Right lung (tissue), 10 donors: ENCODE measurements at places on chromosomes 7 and 10.

DNA sequence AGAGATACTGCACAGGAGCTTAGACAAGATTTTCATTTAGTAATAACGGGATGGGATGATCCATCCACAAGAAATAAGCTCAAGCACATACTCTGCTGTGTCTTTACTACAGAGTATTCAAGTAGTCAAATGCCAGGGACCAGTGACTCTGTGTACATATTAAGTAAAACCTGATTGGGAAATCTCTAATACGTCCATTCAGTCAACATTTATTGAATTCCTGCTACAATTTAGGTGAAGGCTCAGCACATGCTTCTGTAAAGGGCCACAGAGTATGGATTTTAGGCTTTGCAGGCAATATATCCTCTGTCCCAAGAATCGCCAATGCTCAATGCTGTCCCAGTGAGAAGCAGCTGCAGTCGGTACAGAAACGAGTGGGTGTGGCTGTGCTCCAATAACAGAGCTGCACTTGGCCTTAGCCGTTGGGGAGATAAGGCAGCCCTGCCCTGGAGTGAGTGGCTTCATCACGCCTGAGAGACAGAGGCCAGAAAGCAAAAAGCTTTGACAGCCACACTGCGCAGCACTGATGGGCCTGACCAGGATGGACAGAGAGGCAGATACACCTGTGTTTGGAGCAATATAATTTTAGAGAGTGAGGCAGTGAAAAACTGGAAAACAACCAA, 186.8 kb downstream of the PARD3 start:
- DNase-seq: peak; percentile 59

GRCh38 chr7:106038916-106039315, 73.2 kb downstream of the SYPL1 start:
- no peak for DNase-seq

GRCh38 chr10:46024948-46025347, 5.5 kb downstream of the NCOA4 start:
- no peak for DNase-seq

- no peak for DNase-seq
These were observed 192.2 kb upstream of the RHOBTB1 start for GRCh38 chr10:61136139-61136538.

- DNase-seq: no peak
These were observed 144.2 kb downstream of the SPAG6 start for GRCh38 chr10:22489467-22489866.

- DNase-seq: no peak
These were observed 169.0 kb upstream of the KIAA1217 start for GRCh38 chr10:24039897-24040296.

GRCh38 chr7:99504281-99504602, 220 bp upstream of the ZKSCAN5 start:
- DNase-seq: no peak

DNA sequence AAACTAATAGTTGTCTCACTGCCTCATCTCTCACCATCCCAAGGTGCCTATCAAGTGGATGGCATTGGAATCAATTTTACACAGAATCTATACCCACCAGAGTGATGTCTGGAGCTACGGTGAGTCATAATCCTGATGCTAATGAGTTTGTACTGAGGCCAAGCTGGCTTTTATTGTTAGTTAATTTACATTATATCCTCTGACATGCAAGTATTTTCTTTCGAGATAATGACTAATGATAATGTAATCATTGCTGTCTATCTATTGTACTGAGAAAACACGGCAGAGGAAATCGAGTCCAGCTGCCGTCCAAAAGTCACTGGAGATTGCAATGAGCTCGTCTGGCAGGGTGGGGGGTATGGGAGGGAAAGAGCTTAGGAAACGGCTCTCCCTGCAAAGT, 172.4 kb upstream of the LANCL2 start:
- no peak for DNase-seq

DNA sequence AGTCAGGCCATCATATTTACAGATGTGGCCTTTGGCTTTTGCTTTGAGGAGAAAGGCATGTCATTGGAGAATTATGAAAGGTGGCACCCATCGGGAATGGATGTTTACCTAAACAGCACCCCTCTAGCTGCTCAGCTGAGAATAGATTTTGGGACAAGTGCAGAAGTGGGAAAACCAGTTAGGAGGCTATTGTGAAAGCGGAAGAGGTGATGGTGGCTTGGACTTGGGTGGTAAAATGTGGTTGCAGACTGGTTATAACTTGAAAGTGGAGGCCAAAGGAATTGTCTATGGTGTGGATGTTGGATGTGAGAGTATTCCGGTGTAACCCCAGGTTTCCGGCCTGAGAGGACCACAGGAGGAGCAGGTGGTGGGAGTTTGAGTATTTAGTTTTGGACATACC, 5.2 kb upstream of the SLC12A9 start:
- no peak for DNase-seq

- no peak for DNase-seq
These were observed 46.0 kb upstream of the CDK13 start for GRCh38 chr7:39904077-39904486.

DNA sequence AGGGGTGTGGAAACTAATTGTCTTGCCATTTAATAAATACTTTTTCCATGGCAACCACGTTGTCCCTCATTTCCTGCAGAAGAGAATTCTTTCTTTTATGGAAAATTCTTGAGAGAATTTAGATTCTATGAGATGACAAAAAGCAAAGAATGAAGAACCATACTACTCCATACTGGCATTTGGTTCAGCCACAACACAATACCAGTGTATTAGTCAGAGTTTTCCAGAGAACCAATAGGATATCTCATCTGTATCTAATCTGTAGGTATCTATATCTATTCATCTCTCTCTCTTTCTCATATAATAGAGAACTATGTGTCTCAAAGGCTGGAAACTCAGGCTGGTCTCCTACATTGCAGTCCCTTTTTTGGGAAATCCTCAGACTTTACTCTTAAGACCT, 44.6 kb upstream of the NAMPT start:
- no peak for DNase-seq
